ENCODE measurements at places on chromosomes 3 and 15. TPM values are rescaled to one million over a fixed set of nuclear protein-coding genes. Genes with fewer than 3 reads are reported as not detected.
A peak's percentile ranks its signal among the peaks of the same experiment; 100 is the strongest.

- H3K4me3 ChIP-seq: peak overlapping the region; percentile 59
- peaks cover 24% of the 10 kb centered on the region for H3K4me1 ChIP-seq
- peaks cover 1% of the 10 kb centered on the region for H3K36me3 ChIP-seq
- H3K27ac ChIP-seq: peak overlapping the region; percentile 95
- H3K27me3 ChIP-seq: peaks cover 31% of the 10 kb centered on the region
- DNase-seq: peak; percentile 78
Measured at GRCh38 chr15:70474471-70475406, 288.6 kb downstream of the UACA start.

GRCh38 chr15:44654858-44655257 is 8.6 kb downstream of the SPG11 start:
- no peaks in the 10 kb centered on the region for H3K4me1 ChIP-seq
- peaks cover 28% of the 10 kb centered on the region for H3K36me3 ChIP-seq
- H3K27ac ChIP-seq: no peak overlapping the region

Gene HYKK
- total RNA-seq: 3.6 TPM

DNA sequence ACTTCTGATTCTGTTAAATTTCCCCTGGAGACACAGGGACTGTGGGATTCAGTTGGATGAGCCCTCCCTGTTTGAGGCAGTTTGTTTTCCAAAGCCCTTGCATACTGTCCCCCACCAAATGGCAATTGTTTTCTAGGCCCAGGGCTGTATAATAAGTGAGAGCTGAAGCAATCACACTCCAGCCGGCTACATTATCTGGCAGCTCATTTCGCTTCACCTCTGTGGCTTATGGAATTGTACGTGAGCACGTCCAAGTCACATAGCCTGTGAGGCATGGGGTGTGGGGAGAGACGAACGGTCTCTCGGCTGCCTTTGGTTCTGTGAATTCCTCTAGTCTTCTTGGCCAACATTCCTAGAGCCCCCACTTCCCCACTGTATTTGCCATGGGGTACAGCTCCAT is 10.7 kb downstream of the RBP2 start:
- H3K36me3 ChIP-seq: no peaks in the 10 kb centered on the region
- no peak for DNase-seq
- H3K27ac ChIP-seq: no peak overlapping the region
- no peak overlapping the region for H3K4me3 ChIP-seq
- peaks cover under 1% of the 10 kb centered on the region for H3K4me1 ChIP-seq
- no peaks in the 10 kb centered on the region for H3K27me3 ChIP-seq

DNA sequence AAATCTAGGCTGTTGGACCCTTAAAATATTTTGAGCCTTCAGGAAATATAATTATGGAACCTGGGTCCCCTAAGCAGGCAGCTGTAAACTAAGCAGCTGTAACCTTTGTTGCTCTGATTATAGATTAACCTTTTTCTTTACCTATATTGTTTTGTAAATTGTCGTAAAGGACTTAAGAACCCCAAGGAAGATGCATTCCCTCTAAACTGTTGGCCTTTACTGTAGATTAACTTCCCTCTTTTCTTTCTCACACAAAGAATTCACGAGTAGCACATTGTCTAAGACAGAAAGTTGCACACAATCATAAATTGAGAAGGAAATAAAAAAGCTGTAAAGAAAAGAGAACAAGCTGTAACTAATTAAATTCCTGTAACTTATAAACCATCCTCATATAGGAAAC is 877.3 kb downstream of the ROBO2 start:
- H3K27me3 ChIP-seq: no peaks in the 10 kb centered on the region
- H3K27ac ChIP-seq: no peak overlapping the region
- H3K36me3 ChIP-seq: peaks cover 2% of the 10 kb centered on the region
- no peak overlapping the region for H3K4me3 ChIP-seq
- no peaks in the 10 kb centered on the region for H3K4me1 ChIP-seq

GRCh38 chr3:125358923-125359322 is 16.2 kb downstream of the ZNF148 start:
- H3K4me1 ChIP-seq: peaks cover 40% of the 10 kb centered on the region
- no peak for DNase-seq
- no peak overlapping the region for H3K4me3 ChIP-seq

Gene ADGRG7
- total RNA-seq: not detected

- peak overlapping the region; percentile 2 for H3K4me3 ChIP-seq
- H3K27ac ChIP-seq: peak overlapping the region; percentile 43
- no peaks in the 10 kb centered on the region for H3K36me3 ChIP-seq
- no peaks in the 10 kb centered on the region for H3K27me3 ChIP-seq
- no peak for DNase-seq
Measured at GRCh38 chr3:125186800-125187598, 25.5 kb downstream of the SLC12A8 start.

DNA sequence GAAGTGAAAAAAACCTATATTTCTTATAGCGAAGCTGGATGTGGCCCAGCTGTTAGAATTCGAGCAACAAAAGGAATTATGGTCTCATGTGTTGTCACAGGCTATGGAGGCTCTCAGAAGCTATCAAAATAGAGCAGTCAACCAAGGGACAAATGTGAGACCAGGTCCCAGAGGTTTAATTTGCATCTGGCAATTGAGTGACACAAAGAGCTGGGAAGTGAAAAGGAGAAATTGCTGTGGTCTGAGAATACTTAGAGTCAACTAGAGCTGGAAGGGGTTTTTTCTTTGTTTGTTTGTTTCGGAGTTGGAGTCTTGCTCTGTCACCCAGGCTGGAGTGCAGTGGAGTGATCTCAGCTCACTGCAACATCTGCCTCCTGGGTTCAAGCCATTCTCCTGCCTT is 61.3 kb upstream of the SMAD3 start:
- H3K4me3 ChIP-seq: no peak overlapping the region
- no peak overlapping the region for H3K27ac ChIP-seq
- no peaks in the 10 kb centered on the region for H3K27me3 ChIP-seq
- no peaks in the 10 kb centered on the region for H3K36me3 ChIP-seq

Gene NTRK3
- not detected for total RNA-seq

Gene SEMA5B
- total RNA-seq: 68.4 TPM

- H3K27ac ChIP-seq: no peak overlapping the region
- H3K4me3 ChIP-seq: no peak overlapping the region
- no peak for DNase-seq
- H3K27me3 ChIP-seq: no peaks in the 10 kb centered on the region
Measured at GRCh38 chr3:9980251-9980650, 6.4 kb downstream of the EMC3 start.

DNA sequence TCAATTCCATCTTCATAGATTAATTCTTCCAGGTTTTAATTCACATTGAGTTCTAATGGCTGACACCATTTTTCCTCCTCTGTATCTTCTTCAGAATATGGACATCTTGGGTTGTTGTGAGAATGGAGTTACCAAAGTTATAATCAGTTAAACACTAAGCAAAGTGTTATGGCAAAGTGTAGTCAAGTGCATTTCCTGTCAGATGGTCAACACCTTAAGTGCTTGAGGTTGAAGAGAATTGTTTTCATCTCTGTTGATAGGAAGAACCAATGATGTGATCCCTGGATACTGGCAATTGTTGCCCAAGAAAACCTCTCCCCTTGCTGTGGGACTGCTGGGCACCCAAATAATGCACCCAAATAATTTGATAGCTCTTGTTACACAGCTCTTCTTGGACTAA is 102.6 kb upstream of the SATB1 start:
- H3K36me3 ChIP-seq: no peaks in the 10 kb centered on the region
- H3K27ac ChIP-seq: no peak overlapping the region
- H3K4me1 ChIP-seq: no peaks in the 10 kb centered on the region

DNA sequence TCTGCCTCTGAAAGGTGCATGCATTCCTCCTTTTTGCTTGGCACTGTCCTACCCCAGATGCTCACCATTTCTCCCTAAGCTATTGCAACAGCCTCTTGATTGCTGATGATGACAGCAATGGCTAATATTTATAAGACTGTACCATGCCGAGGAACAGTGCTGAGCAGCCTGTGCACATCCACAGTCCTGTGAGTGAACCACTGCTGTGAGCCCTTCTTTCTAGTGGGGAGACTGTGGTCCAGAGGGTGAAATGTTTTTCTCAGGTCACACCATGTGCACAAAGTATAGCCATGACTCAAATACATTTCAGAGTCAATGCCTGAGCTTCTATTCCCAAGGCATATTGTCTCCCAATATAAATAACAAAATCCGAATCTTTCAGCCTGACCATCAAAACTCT is 231.2 kb upstream of the LRTM1 start:
- peaks cover 39% of the 10 kb centered on the region for H3K4me1 ChIP-seq
- no peak overlapping the region for H3K27ac ChIP-seq
- peaks cover 7% of the 10 kb centered on the region for H3K27me3 ChIP-seq

Gene GRM7
- total RNA-seq: not detected

- no peak for DNase-seq
- H3K27me3 ChIP-seq: no peaks in the 10 kb centered on the region
- no peaks in the 10 kb centered on the region for H3K36me3 ChIP-seq
- peaks cover 29% of the 10 kb centered on the region for H3K4me1 ChIP-seq
Measured at GRCh38 chr3:168977716-168978374, 685.7 kb downstream of the MECOM start.

- no peak for DNase-seq
- H3K4me1 ChIP-seq: peaks cover 19% of the 10 kb centered on the region
- peaks cover 1% of the 10 kb centered on the region for H3K36me3 ChIP-seq
- no peak overlapping the region for H3K27ac ChIP-seq
- H3K27me3 ChIP-seq: no peaks in the 10 kb centered on the region
Measured at GRCh38 chr15:100078511-100079220, 263.1 kb downstream of the ADAMTS17 start.

GRCh38 chr3:140204271-140204984 is 269.4 kb downstream of the CLSTN2 start:
- H3K4me3 ChIP-seq: no peak overlapping the region
- H3K27me3 ChIP-seq: no peaks in the 10 kb centered on the region
- H3K4me1 ChIP-seq: no peaks in the 10 kb centered on the region
- H3K27ac ChIP-seq: no peak overlapping the region
- peaks cover 1% of the 10 kb centered on the region for H3K36me3 ChIP-seq

Gene KIF23
- 13.5 TPM for total RNA-seq

DNA sequence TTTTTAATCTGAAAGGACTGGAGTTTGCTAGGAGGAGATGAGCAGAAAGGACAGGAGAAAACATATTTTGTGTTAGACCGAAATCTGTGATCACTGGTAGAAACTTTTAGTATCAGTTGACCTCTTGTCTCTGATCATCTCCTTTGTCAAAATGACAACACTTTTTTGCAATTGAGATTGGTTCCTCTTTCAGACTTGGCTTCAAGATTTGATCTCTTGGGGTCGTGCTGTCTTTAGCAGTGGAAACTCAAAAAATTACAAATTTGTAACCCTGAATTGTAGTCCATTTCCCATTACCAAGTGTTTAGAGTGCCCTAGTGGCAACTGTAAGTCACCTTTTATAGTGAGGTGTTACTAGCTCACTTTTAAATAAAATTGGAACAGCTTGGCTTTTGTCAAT is 107.4 kb downstream of the KLHL25 start:
- no peaks in the 10 kb centered on the region for H3K27me3 ChIP-seq
- peaks cover 31% of the 10 kb centered on the region for H3K4me1 ChIP-seq
- H3K4me3 ChIP-seq: no peak overlapping the region

GRCh38 chr15:81547521-81548132 is 173.6 kb upstream of the TMC3 start:
- H3K36me3 ChIP-seq: no peaks in the 10 kb centered on the region
- H3K4me3 ChIP-seq: no peak overlapping the region
- H3K4me1 ChIP-seq: no peaks in the 10 kb centered on the region
- H3K27me3 ChIP-seq: no peaks in the 10 kb centered on the region
- DNase-seq: no peak
- H3K27ac ChIP-seq: no peak overlapping the region

DNA sequence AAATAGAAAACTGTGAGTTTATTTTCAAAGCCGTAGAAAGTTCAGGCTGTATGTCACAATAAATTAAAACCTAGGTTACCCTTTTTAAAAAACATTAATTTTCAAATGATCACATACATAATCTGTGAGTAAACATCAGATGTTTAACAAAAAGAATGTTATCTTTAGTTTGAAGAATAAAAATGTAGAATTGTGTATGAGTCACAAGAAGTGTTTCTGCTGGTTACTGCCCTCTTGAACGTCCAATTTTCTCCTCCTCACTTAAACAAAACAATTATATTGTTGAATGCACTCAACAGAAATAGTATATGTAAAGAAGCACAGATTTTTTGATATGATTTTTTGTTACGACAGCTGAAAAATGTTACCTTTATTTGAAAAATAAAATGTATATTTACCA is 855.1 kb downstream of the ROBO1 start:
- DNase-seq: no peak
- peaks cover 10% of the 10 kb centered on the region for H3K4me1 ChIP-seq
- H3K4me3 ChIP-seq: no peak overlapping the region

DNA sequence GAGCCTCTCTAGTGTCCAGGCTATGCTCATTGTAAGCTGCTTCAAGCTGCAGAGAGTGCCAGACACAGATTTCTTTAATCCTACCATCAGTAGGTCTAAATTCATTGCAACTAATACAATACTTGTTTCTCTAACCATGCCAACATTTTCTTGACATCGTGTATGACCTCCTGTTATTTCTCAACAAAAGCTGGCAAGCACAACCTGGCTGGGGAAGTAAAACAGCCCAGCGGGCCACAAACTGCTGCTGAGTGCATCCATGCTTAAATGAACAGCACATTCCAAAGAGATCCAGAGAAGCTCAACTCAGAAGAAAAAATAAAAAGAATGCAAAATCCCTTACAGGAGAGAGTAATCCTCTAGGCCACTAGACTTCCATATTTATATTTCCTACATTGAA is 36.5 kb downstream of the GMNC start:
- H3K36me3 ChIP-seq: no peaks in the 10 kb centered on the region
- no peak for DNase-seq
- H3K27ac ChIP-seq: no peak overlapping the region

Gene AQP9
- not detected for total RNA-seq

DNA sequence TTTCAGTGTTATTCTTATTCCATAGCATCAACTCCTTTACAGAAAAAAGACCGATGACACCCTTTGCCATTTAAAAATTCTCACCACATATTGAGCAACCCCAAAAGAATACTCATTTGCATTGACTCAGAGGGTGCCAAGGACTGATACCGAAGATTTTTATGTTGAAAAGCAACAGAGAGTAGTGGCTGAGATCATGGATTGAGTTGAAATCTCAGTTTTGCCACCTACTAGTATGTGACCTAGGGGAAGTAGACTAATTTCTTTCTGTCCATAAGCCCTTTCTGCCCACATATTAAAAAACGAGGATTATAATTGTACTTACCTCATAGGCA is 313.9 kb upstream of the SATB1 start:
- no peaks in the 10 kb centered on the region for H3K36me3 ChIP-seq
- H3K4me3 ChIP-seq: no peak overlapping the region
- no peaks in the 10 kb centered on the region for H3K27me3 ChIP-seq
- no peak overlapping the region for H3K27ac ChIP-seq
- DNase-seq: no peak

Gene TTLL13
- not detected for total RNA-seq

GRCh38 chr3:153963012-153963411 is 158.2 kb upstream of the ARHGEF26 start:
- DNase-seq: no peak
- no peak overlapping the region for H3K27ac ChIP-seq
- H3K36me3 ChIP-seq: peaks cover 1% of the 10 kb centered on the region
- peaks cover 3% of the 10 kb centered on the region for H3K27me3 ChIP-seq
- H3K4me3 ChIP-seq: no peak overlapping the region
- no peaks in the 10 kb centered on the region for H3K4me1 ChIP-seq

- peaks cover 36% of the 10 kb centered on the region for H3K4me1 ChIP-seq
- no peak overlapping the region for H3K27ac ChIP-seq
- H3K36me3 ChIP-seq: no peaks in the 10 kb centered on the region
- H3K27me3 ChIP-seq: no peaks in the 10 kb centered on the region
- H3K4me3 ChIP-seq: peak overlapping the region; percentile 73
Measured at GRCh38 chr3:126983653-126984390, 907 bp downstream of the PLXNA1 start.

- DNase-seq: no peak
- H3K36me3 ChIP-seq: no peaks in the 10 kb centered on the region
- H3K4me1 ChIP-seq: no peaks in the 10 kb centered on the region
- H3K4me3 ChIP-seq: no peak overlapping the region
Measured at GRCh38 chr3:54065140-54065539, 57.2 kb upstream of the CACNA2D3 start.

Gene MESP2
- total RNA-seq: 0.36 TPM
